Endothelial cell (in vitro differentiated cells): ENCODE measurements at places on chromosomes 4 and X.

GRCh38 chr4:170589597-170590191 is 499.9 kb upstream of the AADAT start:
- DNase-seq = no peak

DNA sequence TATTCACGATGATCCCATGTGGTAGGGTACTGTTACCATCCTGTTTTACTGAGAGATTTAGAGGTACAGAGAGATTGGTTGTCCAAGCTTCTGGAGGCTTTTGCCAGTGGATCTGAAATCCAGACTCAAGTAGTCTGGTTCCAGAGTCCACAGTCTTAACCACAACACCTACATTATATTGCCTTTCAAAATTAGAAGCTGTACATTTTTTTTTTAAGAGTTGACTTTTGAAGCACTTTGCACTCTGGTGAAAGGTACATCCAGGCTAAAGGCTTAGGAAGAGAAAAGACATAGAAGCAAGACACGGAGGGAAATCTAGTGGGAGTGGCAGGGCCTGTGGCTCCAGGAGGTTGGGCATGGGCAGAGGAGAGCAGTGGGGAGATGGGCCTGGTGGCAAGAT is 122.1 kb downstream of the AFF1 start:
- no peak for DNase-seq

DNA sequence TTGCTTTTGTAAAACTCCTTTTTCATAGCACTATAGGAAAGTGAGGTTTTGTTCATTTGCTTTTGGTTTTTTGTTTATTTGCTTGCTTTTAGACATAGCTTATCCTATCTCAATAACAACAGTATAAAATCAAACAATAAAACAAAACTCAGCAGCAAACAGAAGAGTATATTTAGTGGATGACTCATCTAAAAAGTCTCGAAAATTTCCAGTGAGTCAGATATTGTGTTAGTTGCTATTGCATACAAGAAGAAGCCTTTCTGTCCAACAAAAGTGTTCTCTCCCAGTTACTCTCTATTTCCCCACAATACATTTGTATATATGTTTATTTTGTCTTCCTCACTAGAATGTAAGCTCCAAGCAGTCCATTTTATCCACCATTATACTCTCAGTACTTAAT is 36.0 kb upstream of the NPNT start:
- no peak for DNase-seq

GRCh38 chr4:163707873-163708272 is 213.4 kb downstream of the TMA16 start:
- no peak for DNase-seq

DNA sequence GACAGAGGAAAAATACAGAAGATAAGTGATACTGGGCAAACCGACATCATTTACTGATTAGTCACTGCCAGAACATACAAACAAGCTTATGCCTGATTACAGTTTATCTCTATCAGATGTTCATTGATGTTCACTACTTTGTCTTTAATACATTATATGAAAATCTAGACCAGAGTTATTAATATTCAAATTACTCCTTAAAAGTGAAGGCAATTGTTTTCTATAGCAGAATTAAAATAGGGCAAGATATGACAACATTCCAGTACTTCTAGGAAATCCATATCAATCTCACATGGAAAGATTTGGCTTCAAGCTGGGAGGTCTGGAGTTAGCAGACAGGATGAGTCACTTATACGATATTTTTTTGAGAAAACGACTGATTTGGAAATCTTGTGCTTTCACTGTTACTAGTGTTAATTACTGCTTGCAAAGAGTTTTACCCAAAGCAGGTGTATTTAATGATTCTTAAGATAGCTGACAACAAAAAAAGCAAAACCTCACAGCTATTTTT is 31.8 kb downstream of the HPGD start:
- no peak for DNase-seq

GRCh38 chr4:108060164-108060563 is 70.5 kb downstream of the HADH start:
- DNase-seq = peak; percentile 14

GRCh38 chrX:72009731-72010130 is 99.1 kb downstream of the NHSL2 start:
- no peak for DNase-seq

- peak; percentile 3 for DNase-seq
Measured at GRCh38 chrX:53440621-53441517, 6.7 kb upstream of the HSD17B10 start.

DNA sequence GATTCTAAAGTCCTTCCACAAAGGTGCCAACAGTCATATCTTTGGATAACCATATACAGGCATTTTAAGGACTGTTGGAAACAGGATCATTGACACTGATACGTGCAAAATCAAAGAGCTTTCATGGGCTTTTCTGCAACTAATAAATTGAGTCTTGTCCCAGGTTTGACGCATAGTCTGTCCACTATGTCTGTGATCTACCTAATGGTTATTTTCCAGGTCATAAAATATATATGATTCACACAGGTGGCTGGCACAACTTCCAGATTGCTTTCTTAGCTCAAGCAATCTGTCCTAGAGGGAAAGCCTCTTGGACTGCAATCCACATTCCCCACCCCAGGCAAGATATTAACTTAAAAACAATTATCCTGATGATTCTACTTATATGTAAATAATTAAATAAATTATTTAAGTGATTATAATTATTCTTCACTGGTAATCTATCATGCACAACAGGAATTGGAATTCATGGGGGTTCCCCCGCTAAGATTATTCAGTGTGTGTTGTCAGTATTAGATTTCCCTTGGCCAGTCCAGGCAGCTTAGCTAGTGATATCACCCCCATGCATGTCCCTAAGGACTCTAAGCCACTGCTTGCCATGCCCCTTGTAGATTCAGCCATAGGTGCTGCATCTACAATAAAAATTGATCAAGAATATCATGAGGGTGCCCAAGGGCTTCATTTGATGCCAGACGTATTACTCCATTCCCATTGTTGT is 97.8 kb downstream of the TLL1 start:
- DNase-seq = no peak

- DNase-seq = no peak
Measured at GRCh38 chrX:131854581-131854980, 168.5 kb upstream of the STK26 start.

DNA sequence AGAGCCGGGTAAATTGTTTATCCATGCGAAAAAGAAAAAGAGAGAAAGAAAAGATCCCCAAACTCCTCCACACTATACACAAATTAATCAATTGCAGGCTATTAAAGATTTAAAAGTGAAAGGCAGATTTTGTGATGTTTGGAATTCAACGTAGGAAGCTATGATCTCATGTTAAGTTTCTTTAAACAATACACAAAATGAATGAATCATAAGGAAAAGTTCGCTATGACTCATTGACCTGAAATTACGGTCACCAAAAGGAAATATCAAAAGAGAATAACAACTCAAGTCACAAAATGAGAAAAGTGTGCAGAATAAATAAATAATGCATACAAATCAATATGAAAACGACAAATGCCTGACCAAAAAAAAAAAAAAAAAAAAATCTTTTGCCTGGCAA is 28.6 kb downstream of the CLNK start:
- no peak for DNase-seq

DNA sequence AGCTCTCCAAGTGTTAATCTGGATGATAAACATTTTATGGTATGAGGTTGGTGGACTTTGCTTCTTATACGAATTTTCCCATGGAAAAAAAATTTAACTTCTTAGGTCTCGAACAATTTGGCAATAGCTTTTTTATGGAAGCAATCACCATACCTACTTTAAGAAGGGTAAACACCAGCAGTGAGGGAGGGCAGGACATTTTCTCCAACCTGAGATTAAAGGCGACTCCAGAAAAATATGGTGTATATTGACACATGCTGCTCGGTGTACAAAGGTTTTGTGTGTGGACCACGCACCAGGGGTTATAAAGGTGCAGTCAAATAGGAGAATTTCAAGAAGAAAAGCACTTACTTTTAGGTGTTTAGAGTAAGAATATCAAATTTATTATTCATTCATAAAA is 34.2 kb upstream of the SULT1E1 start:
- no peak for DNase-seq

DNA sequence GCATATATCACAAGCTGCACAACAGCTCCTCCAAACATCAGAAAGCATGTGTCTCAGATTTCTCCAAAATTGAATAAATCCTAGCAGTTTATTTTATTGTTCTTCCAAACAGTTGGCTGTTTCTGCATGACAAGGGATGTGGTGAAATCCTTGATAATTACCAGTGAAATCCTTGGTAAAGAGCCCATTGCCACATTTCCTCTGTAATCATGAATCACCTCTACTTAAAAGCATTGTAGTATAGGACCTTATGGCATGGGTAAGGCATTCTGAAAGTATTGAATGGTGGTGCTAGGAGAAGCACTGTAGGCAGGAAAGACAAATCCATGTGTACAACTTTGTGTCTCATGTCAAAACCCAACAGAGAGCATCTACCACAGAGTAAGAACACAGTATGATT is 135.8 kb upstream of the NDST3 start:
- DNase-seq = no peak

GRCh38 chr4:189124149-189124758 is 816.4 kb upstream of the FRG1 start:
- DNase-seq = peak; percentile 57

DNA sequence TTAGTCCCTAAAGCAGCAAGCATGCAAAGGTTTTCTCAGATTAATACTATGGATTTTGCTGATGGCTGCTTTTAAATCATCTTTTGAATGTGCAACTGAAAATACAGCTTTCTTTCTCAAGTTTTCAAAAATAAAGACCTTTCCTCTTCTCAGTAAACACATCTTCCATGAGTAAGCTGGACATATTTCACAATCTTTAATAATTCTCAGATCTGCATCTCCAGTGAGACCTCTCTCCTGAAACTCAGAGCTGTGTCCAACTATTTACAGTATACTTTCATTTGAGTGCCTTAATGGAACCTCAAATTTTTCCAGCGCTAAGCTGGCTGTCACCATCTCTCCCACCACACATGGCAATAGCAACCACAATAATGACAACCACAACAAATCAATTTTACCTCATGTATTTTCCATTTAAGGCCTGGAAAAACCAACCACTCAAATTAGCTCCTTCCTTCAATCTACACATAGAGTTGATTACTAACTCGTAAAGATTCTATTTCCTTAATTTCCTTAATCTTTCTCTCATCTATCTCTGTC is 192.4 kb upstream of the RPL34 start:
- DNase-seq = no peak

DNA sequence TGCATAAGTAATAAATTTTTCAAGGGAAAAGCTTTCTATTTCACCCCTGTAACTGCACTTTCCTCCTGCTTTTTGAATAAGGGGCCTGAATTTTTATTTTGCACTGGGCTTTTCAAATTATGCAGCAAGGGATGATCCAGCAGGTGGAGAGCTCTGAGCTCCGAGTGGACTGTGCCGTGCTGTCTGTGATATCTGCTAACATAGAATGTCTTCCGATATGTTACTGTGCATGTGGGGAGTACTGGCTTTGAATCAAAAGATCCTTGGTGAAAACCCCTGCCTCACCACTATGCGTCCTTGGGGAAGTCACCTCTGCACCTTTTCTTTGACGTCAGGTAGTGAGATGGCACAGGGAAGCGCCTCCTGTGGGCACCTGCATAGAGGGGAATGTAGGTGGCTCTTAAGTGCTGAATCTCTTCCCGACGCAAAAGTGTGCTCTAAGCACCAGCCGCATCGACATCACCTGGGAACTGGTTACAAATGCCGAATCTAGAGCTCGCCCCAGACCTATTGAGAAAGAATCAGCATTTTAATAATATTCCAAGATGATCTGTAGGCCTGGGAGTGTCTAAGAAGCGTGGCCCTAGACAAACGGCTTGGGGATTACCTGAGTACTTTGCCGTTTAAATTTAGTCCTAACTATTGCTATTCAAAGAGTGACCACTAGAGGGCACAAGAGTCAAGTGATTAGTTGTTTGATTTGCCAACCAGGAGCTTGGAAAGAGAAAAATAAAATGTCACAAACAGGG is 19.2 kb upstream of the WFS1 start:
- DNase-seq = peak; percentile 60

GRCh38 chr4:70895811-70896491 is 6.2 kb upstream of the MOB1B start:
- DNase-seq = no peak

DNA sequence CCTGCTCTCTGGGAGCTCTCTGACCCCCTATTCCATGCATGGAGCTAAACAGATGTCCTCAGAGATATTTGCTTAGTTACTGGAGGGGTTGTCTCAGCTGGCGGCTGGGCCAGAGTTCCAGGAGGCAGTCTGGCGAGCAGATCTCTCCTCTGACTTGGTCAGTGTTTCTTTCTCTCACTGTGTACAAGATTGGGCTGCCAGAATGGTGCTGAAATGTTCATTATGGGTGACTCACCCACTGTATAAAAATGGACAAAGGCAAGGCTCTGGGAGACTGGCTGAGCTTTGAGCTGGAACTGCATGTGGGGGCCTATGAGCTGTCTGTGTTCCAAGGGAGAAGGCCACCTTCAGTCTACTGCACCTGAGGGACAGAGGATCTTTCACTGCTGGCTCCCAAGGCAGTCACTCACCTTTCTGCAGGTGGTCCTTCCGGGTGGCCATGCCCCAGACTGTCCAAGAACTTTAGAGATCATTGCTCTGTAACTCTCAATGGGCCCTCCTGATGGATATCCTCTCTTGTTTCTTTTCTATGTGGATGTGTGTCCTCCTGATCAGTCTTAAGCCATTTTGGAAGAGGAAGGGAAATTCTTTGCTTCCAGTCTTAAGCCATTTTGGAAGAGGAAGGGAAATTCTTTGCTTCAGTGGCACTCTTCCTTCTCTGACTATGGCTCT is 88.2 kb downstream of the CFAP299 start:
- DNase-seq = no peak

- no peak for DNase-seq
Measured at GRCh38 chr4:137647375-137647774, 115.1 kb upstream of the PCDH18 start.

DNA sequence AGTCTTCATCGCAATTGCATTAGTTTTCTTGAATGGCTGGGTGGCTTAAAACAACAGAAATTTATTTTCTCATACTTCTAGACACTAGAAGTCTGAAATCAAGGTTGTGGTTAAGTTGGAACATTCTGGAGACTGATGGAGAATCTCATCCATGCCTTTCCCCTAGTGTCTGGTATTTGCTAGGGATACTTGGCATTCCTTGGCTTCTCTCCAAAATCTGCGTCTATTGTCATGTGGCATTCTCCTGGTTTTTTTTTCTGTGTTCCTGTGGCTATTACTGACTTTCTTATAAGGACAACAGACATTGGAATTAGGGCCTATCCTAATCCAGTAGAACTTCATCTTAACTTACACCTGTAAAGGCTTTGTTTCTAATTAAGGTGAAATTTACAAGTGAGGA is 272.8 kb upstream of the EPHA5 start:
- peak; percentile 16 for DNase-seq

- no peak for DNase-seq
Measured at GRCh38 chrX:30643313-30643821, 9.9 kb upstream of the GK start.

- peak; percentile 18 for DNase-seq
Measured at GRCh38 chr4:165537028-165537648, 158.3 kb downstream of the CPE start.

DNA sequence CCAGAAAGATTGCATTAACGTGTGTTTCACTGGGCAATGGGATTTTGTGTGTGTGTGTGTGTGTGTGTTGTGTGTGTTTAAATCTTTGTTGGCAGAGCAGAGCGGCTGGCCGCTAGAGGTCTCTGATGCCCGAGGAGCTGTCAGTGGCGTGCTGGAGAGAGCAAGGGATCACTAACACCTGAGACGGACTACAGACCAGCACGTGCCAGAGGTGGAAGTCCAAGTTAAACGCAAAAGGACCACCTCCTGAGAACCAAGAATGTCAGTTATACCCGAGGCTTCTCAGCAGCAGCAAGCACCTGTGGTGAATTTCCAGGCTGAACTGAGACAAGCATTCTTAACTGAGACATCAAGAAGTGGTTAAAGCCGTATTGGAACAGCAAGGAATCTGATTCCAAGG is 9.0 kb upstream of the SLC25A14 start:
- peak; percentile 24 for DNase-seq
